ENCODE measurements at places on chromosomes 11 and 22. TPM values are rescaled to one million over a fixed set of nuclear protein-coding genes. Genes with fewer than 3 reads are reported as not detected.

The SSTR3 gene
- 28.6 TPM for total RNA-seq

The SLC17A6 gene
- not detected for total RNA-seq

The PLEKHB1 gene
- total RNA-seq, result 11.4 TPM

The ZP1 gene
- not detected for total RNA-seq

The CHRDL2 gene
- not detected for total RNA-seq

The AQP11 gene
- 0.24 TPM for total RNA-seq
